Airway epithelial cell (primary cell): ENCODE measurements at places on chromosomes 16 and 17. TPM values are rescaled to one million over a fixed set of nuclear protein-coding genes. Genes with fewer than 3 reads are reported as not detected.

SLC12A4 gene
- 34.3 and 43.0 TPM in 2 replicates for total RNA-seq

HSF4 gene
- 2.5 TPM in 1 of 2 replicates, not detected in the other for total RNA-seq

OSBPL7 gene
- total RNA-seq = 5.6 and 5.8 TPM in 2 replicates

PROCA1 gene
- total RNA-seq = 0.21 and 2.6 TPM in 2 replicates

C16orf54 gene
- not detected in 2 replicates for total RNA-seq

TMIGD1 gene
- not detected in 2 replicates for total RNA-seq

TMC8 gene
- total RNA-seq = 0.46 and 0.85 TPM in 2 replicates

EVPLL gene
- total RNA-seq = 1.8 and 1.9 TPM in 2 replicates
